CD8-positive, alpha-beta memory T cell (primary cell): ENCODE measurements at places on chromosomes 3 and 15. TPM values are rescaled to one million over a fixed set of nuclear protein-coding genes. Genes with fewer than 3 reads are reported as not detected.

DPPA4 gene
- total RNA-seq, result 0.16 TPM

GRCh38 chr3:7759630-7760029 lies 742.0 kb upstream of the LMCD1 start:
- DNase-seq, result no peak
- no peaks in the 10 kb centered on the region for H3K36me3 ChIP-seq
- H3K27me3 ChIP-seq, result no peaks in the 10 kb centered on the region

THSD4 gene
- not detected for total RNA-seq

DNA sequence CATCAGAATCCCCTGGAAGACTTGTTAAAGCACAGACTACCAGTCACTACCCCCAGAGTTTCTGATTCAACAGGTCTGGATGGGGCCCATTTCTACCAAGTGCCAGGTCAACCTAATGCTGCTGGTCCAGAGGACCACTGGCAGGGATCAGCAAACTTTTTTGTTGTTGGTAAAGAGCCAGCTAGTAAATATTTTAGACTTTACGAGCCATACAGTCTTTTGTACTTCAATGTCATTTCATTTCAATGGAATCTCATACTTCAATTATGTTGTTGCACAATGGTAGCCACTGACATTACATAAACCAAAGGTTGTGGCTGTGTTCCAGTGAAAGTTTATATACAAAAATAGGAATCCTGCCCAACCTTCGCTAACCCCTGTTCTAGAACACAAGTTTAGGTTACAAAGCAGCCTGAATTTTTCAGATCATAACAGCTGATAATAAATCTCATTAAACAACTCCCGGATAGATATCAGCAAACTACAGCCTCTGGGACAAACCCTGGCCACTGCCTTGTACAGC lies 28.7 kb downstream of the ULK4 start:
- no peaks in the 10 kb centered on the region for H3K4me1 ChIP-seq
- no peak overlapping the region for H3K27ac ChIP-seq
- no peaks in the 10 kb centered on the region for H3K36me3 ChIP-seq
- no peaks in the 10 kb centered on the region for H3K27me3 ChIP-seq
- DNase-seq, result no peak
- no peak overlapping the region for H3K4me3 ChIP-seq

ARPC4 gene
- total RNA-seq, result 309 TPM

DNA sequence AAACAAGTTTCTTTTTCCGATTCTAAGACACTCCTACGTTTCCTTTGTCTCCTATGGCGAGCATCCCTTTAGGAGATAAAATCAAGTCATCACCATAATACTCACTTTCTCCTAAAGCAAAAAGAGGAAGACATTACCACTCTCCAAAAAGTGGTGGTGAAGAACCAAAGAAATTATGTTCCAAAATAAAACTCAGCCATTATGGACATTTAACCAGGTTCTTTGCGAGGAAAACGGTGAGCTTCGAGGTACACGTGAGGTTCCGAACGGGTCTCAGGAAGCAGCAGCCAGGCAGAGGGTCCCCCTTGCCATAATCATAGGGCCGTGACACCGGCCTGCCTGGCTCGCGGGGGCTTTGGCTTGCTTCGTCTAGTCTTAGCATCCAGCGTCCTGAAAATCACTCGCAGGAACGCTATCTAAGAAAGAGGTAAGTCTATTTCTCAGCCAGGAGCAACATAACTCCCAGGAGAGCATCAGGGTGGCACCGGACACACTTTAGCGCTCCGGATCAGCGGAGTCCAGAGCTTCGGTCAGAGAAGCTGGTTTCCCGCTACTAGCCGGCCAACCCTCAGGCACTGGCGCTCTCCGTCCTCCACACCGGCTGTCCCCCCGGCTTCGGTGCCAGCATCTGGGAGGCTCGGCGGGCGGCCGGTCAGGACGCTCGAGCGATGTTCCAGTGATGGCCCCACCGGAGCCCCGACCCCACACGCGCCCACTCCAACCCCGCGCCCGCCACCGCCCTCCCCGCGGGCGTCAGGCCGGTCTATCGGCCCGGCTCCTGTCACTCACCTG lies 581 bp downstream of the IP6K1 start:
- H3K27me3 ChIP-seq, result no peaks in the 10 kb centered on the region
- H3K36me3 ChIP-seq, result peaks cover 5% of the 10 kb centered on the region
- H3K4me1 ChIP-seq, result peaks cover 42% of the 10 kb centered on the region

- no peaks in the 10 kb centered on the region for H3K27me3 ChIP-seq
- H3K27ac ChIP-seq, result no peak overlapping the region
- no peaks in the 10 kb centered on the region for H3K4me1 ChIP-seq
- no peaks in the 10 kb centered on the region for H3K36me3 ChIP-seq
- H3K4me3 ChIP-seq, result no peak overlapping the region
Measured at GRCh38 chr3:189826566-189826965, 195.4 kb downstream of the TP63 start.

DNA sequence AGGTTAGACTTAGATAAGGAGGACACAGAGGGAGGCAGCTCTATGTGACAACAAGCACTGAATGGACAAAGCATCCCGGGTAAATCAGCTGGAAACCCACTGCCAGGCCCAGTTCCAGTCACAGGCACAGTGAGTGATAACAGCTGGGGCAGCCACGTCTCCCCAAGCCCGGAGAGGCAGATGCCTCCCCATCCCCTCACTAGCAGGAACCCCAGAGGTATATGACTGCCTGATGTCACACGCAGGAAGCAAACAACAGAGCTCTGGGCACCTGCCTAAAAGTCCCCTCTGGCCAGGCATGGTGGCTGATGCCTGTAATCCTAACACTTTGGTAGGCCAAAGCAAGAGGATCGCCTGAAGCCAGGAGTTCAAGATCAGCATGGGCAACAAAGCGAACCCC lies 18.2 kb downstream of the C15orf62 start:
- DNase-seq, result peak; percentile 35
- H3K27me3 ChIP-seq, result no peaks in the 10 kb centered on the region
- H3K4me3 ChIP-seq, result no peak overlapping the region
- H3K36me3 ChIP-seq, result no peaks in the 10 kb centered on the region
- peaks cover 17% of the 10 kb centered on the region for H3K4me1 ChIP-seq

DNA sequence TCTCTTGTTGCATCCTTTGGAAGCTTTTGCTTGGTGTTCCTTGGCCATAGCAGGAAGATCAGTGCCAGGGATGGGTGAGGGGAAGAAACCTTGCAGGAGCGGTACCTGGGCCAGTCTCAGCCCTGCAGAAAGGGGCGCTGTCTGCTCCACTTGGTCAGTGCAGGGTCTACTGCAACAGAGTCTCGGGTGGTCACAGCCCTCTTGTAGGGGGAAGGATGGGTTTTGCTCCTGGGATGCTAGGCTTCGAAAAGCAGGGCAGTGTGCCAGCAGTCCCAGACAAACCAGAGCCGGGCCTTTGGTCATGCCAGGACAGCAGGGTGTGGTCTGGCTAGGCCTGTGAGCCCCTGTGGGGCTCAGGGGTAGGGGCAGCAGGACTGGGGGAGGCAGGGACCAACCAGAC lies 186.7 kb downstream of the APBA2 start:
- H3K4me3 ChIP-seq, result no peak overlapping the region
- no peaks in the 10 kb centered on the region for H3K4me1 ChIP-seq
- no peak overlapping the region for H3K27ac ChIP-seq
- H3K27me3 ChIP-seq, result no peaks in the 10 kb centered on the region

- no peaks in the 10 kb centered on the region for H3K4me1 ChIP-seq
- no peaks in the 10 kb centered on the region for H3K27me3 ChIP-seq
- no peak overlapping the region for H3K4me3 ChIP-seq
- no peaks in the 10 kb centered on the region for H3K36me3 ChIP-seq
- DNase-seq, result no peak
Measured at GRCh38 chr3:63768386-63768785, 50.7 kb upstream of the C3orf49 start.

GRCh38 chr3:101833446-101833974 lies 15.8 kb upstream of the NFKBIZ start:
- no peaks in the 10 kb centered on the region for H3K36me3 ChIP-seq
- no peak overlapping the region for H3K27ac ChIP-seq
- DNase-seq, result no peak
- no peak overlapping the region for H3K4me3 ChIP-seq
- peaks cover 18% of the 10 kb centered on the region for H3K4me1 ChIP-seq

ARPP21 gene
- not detected for total RNA-seq

DNA sequence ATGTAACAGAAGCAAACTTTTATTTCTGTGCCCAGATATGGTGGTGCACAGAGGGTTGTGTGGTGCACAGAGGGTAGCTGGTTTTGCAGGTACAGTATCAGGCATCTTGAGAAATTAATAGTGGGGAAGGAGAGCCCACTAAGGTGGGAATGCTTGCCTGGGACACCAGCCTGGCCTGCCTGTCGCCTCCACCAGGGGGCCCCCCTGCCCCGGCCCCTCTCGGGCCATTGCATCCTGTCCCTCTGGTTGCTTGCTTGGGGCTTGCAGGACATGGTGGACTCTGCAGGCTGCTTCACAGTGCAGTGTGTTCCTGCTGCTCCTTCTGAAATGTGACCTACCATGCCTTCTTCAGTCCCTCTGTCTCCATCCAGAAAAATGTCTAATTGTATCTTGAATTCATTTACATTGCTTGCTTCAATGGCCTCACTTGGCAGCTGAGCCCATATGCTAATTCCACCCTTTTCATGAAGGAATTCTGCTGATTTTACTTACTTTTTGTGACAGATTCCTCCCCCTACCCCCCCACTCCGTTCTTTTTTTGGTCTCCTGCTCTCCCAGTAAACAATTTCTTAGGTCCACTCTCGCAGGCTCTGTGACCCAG lies 73.6 kb downstream of the EEFSEC start:
- H3K4me3 ChIP-seq, result no peak overlapping the region
- no peak overlapping the region for H3K27ac ChIP-seq
- no peaks in the 10 kb centered on the region for H3K27me3 ChIP-seq

LYZL4 gene
- total RNA-seq, result not detected

DNA sequence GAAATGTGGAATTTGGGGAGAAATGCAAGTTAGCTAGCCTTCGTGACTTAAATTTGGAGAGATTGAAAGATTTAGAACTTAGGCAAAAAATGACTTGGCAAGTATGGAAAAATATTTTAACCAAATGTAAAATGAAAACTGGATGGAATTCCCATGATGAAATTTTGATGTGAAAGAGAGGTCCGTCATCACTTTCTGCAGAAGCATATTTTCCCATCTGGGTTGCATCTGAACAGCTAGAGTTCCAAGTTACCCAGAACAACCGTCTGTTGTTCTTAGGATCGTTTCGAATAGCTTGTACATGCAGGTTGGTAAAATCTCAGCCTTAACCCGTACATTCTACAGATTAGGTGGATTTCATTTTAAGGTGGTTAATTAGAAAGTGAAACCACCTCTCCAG lies 136.3 kb downstream of the GHSR start:
- no peak overlapping the region for H3K4me3 ChIP-seq
- DNase-seq, result no peak
- no peaks in the 10 kb centered on the region for H3K4me1 ChIP-seq
- H3K36me3 ChIP-seq, result peaks cover 9% of the 10 kb centered on the region

DNA sequence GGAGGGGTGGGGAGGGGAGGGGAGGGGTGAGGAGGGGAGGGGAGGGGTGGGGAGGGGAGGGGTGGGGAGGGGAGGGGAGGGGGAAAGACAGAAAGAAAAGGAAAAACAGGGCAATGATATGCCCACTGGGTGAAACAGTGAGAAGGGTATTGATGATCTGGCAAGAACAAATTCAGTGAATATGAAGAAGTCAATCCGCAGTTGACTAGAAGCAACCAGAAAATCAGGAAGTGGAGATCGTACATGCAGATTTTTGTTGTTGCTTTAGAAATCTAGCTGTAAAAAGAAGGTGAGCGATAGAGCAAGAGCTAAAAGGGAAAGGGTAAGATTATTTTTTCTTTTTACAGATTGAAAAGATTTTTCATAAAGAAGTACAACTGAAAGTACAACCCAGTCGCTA lies 47.6 kb upstream of the ARF4 start:
- H3K4me3 ChIP-seq, result no peak overlapping the region
- peaks cover 9% of the 10 kb centered on the region for H3K36me3 ChIP-seq
- no peak overlapping the region for H3K27ac ChIP-seq
- H3K4me1 ChIP-seq, result peaks cover 6% of the 10 kb centered on the region
- no peak for DNase-seq
- no peaks in the 10 kb centered on the region for H3K27me3 ChIP-seq

CCDC13 gene
- 0.42 TPM for total RNA-seq

DUOX2 gene
- not detected for total RNA-seq

TMEM89 gene
- total RNA-seq, result not detected

GOLGA8J gene
- 0.11 TPM for total RNA-seq

- H3K4me1 ChIP-seq, result peaks cover 11% of the 10 kb centered on the region
- H3K4me3 ChIP-seq, result no peak overlapping the region
- H3K27ac ChIP-seq, result no peak overlapping the region
- DNase-seq, result no peak
- peaks cover 5% of the 10 kb centered on the region for H3K27me3 ChIP-seq
Measured at GRCh38 chr3:122937745-122938144, 89.8 kb downstream of the SEMA5B start.

CPNE9 gene
- not detected for total RNA-seq

ABHD5 gene
- 17.0 TPM for total RNA-seq

TMEM158 gene
- total RNA-seq, result 0.11 TPM

AMT gene
- total RNA-seq, result 1.6 TPM

GRCh38 chr3:4491855-4492207 lies 1.3 kb upstream of the ITPR1 start:
- H3K4me1 ChIP-seq, result peaks cover 26% of the 10 kb centered on the region
- no peak overlapping the region for H3K27ac ChIP-seq
- no peaks in the 10 kb centered on the region for H3K36me3 ChIP-seq
- no peak for DNase-seq
- no peak overlapping the region for H3K4me3 ChIP-seq

PKM gene
- total RNA-seq, result 2,187 TPM

DNA sequence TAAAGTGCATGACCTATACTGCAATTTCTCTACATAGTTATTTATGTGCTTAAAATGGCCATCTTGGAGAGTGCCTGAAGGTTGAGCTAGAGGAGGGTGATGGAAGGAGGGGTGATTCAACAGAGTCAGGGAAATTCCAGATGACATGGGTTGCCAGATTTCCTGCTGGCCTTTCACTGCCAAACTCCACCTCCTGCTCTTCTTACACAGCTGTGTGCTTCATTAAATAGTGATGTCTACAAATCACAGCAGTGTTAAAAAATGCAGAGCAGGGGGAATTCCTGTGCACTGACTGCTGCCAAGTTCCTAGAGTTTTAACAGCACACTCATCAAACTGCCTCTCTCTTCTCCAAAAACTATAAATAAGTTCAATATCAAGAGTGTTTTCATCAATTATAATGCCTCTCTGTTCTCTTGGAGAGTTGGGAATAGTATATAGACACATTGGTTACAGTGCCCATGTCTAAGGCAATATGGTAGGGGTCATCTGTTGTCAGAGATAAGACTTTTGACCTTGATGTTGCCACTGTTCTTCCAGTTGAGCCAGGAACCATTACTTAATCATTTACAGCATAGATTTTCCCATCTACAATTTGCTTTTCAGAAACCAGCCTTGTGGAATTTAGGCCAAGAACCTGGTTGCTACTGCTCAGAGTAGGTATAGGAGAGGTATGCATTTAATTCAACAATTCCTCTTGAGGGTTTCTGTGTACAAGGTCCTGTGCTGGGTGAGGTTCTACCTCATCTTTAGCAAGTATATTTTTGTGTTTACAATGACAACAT lies 79.6 kb downstream of the TP63 start:
- H3K4me1 ChIP-seq, result no peaks in the 10 kb centered on the region
- DNase-seq, result no peak
- H3K4me3 ChIP-seq, result no peak overlapping the region
- no peaks in the 10 kb centered on the region for H3K27me3 ChIP-seq
- H3K36me3 ChIP-seq, result no peaks in the 10 kb centered on the region
